ENCODE measurements at places on chromosomes 3 and 15.

DNA sequence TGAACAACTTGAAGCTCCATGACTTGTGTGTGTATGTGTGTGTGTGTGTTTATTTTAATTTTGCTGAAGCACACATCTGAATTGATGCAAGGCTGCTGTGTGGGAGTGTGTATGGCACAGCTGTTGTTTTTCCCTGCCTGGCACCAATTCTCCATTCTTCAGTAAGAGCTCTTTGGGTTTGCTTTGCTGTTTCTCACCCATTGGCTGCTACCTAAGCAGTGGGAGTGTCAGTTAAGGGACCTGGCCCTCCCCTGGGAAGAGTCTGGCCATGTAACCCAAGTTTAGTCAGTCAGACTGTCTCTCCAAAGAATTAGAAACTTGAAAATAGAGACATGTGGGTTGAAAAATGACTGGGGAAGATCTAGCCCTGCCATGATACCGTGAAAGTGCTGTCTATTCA lies 126.2 kb upstream of the SYNPR start:
- DNase-seq = no peak

DNA sequence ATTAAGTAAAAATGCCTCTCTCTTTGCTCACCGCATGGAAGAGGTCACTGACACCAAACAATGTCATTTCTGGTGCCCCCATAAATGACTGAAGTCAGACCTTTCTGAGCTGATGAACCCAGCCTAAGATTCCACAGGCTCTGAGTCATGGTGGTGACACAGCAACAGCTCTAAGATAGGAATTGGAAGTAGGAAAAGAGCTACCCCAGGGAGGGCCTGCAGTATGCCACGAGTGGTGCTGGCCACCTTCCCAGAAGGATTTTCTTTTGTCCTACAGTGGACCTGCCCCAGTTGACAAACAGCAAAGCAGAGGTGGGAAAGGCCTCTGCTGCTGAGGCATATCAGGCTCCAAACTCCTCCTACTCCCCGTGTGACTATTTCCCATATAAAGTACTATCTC lies 208.1 kb downstream of the MINAR1 start:
- no peak for DNase-seq

DNA sequence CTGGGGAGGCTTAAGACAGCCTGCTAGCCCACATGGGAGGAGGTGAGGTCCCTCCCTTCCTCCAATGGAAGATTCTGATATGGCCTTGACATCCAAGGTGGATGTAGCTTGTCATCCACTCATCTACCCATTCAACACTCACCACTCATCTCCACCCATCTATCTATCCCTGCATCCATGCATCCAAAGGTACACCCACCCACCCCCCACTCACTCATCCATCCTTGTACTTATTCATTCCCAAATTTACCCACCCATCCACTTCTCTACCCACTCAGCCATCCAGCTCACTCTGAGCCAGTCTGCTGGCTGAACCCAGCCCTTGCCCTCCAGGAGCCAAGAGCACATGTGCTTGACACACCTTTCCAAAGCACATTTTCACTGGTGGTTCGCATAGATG lies 189.7 kb downstream of the TLE3 start:
- no peak for DNase-seq

- no peak for DNase-seq
These were observed 901 bp downstream of the ALCAM start for GRCh38 chr3:105367406-105368213.

GRCh38 chr3:134327594-134327975 lies 46.7 kb downstream of the AMOTL2 start:
- DNase-seq = no peak

Data from SK-N-MC (cell line).